ENCODE measurements at places on chromosomes 2 and 18. TPM values are rescaled to one million over a fixed set of nuclear protein-coding genes. Genes with fewer than 3 reads are reported as not detected.
A peak's percentile ranks its signal among the peaks of the same experiment; 100 is the strongest.

DNA sequence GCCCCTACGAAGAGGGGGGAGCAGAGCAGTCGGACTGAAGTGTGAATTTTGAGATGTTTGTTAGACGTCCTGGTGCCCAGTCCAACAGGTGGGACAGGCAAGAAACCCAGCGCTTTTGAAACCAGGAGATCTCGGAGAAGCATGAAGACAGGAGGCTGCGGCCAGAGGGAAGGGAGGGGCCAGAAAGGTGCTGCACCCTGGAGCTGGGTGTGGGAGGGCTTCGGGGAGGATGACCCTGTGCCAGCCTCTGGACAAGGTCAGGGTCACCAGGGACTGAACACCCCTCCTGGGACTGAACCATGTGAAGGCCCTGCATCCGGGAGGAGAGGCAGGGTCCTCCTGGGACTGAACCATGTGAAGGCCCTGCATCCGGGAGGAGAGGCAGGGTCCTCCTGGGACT lies 6.1 kb downstream of the TMEM18 start:
- DNase-seq, result no peak

Gene FIGLA
- polyA plus RNA-seq, result not detected

DNA sequence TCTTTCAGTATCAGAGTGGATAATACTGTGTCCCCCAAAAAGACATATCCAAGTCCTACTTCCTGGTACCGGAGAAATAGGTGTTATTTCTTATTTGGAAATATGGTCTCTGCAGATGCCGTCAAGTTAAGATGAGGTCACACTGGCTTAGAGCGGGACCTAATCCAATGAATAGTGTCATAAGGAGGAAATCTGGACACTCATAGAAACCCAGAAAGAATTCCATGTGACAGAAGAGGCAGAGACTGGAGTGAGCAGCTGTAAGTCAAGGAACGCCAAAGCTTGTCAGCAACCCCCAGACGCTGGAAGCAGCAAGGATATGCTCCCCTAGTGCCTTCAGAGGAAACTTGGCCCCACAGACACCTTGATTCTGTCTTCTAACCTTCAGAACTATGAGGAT lies 69.8 kb downstream of the CCBE1 start:
- DNase-seq, result no peak

GRCh38 chr2:233470011-233470687 lies 96.4 kb downstream of the USP40 start:
- peak; percentile 57 for DNase-seq

DNA sequence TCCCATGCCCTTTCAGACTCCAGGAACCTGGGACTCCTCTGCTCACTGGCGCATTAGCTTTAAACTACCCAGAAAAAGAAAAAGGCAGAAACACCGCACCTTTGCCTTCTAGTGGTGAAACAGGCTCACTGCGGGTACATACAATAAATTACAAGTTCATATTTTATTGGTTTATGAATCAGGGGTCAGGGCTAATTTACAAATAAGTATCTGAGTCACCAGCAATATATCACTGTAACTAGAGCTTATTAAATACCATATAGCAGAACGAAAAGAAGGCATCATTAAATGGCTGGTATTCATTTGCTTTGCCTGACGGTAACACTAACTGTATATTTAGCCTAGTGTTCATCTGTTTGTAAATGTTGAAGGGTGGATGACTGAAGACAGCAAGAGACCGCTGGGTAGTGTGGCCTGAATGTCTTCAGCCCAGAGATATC lies 26.9 kb upstream of the DTNB start:
- peak; percentile 21 for DNase-seq

DNA sequence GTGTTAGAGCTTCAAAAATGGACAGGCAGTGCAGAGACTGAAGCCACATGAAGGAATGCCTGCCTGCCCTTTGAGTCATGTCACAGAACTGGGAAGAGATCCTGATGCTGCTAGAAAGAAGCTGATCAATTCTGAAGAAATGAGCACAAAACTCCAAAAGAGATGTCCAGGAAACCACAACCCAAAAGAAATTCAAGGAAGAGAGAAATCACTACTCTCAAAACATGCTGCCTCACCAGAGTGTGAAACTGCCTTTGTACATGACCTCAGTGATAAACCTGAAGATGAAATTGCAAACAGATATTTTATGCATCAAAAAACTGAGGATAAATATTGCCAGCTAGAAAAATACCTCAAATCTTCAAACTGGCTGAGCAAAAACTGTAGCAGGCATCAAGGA lies 20.5 kb downstream of the USP40 start:
- DNase-seq, result no peak

Gene RIT2
- 1.9 TPM for polyA plus RNA-seq

DNA sequence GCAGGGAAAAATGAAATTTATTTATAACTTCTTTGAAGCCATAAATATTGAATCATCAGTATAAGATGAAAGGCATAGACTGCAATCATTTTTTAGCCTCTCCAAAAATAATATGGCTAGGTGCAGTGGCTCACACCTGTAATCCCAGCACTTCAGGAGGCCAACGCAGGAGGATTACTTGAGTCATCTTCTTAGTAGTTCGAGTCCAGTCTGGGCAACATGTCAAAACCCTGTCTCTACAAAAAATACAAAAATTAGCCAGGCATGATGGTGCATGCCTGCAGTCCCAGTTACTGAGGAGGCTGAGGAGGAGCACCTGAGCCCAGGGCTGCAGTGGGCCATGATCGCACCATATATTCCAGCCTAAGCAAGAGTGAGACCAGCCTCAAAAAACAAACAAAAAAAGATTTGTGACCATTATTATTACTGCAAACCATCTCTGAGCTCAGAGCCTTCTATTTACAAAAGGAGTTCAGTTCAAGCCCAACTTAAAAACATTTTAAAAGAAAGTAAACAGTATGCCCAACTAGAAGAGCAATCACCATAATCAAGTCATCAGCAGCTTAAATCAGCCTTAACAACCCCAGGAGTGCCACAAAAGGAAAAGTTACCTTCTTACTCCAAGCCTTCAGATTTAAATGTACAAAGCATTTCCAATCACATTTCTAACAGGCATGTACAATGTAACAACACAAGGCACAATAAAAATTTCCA lies 37.5 kb downstream of the KCNG3 start:
- DNase-seq, result no peak

GRCh38 chr18:57784034-57784800 lies 18.9 kb downstream of the ATP8B1 start:
- DNase-seq, result no peak

GRCh38 chr2:195646424-195646823 lies 10.6 kb upstream of the SLC39A10 start:
- DNase-seq, result no peak

Gene CCDC85A
- polyA plus RNA-seq, result 1.0 TPM

Gene ZNF2
- polyA plus RNA-seq, result 4.4 TPM

Gene ZNF516
- polyA plus RNA-seq, result 18.4 TPM

Gene LRRTM1
- polyA plus RNA-seq, result 3.1 TPM

GRCh38 chr2:158993721-158994587 lies 25.5 kb downstream of the TANC1 start:
- DNase-seq, result no peak

DNA sequence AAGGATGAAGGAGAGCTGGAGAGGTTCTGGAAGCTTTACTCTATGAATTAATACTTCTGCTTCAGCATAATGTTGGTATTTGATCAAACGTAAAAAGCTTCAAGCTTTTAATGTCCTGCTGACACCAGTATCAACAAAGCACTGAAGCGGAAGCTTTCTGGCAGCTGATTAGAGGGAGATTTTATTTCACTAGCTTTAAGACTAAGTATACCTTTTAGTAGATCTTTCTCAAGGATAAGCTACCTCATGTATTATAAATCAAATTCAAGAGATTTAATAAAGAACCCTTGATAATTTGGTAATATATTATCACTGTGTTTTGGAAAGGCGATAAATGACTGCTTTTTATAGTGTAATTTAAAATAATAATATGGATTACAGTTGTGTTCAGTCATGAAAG lies 128.0 kb upstream of the CD302 start:
- DNase-seq, result no peak

DNA sequence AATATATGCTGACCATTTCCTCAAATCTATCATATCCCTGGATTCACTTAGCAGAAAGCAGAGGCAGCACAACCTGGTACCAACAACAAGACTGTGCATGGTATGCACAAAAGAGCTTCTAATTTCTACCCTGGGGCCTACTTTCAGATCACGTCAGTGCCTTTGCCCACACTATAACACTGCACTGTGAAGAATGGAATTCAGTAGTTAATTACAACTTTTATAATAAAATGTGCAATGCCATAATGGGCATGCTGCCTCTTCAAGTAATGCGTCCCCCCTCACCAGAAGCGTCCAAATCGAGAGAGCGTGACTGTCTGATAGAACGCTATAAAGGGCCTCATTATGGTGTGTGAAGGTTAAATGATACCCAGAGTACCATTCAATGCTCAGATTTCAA lies 328.1 kb upstream of the PKDCC start:
- no peak for DNase-seq

Gene SLC30A3
- polyA plus RNA-seq, result 0.57 TPM

DNA sequence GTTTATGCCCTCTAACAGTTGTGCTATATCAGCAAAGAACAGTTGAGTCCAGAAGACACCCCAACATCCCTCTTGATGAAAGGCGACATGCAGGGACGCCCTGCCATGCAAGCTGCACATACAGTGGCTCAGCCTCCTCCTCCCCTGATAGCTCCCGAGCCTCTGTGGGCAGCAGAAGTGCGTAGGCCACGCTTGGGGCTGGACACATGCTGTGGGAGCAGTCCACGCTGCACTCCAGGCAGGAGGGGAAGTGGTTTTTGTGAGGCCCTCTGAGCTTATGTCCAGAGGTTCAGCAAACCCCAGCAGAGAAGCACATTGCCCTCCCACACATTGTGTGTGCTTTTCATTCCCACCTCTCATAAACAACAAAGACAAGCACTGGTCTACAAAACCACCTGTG lies 162.1 kb downstream of the SEPTIN10 start:
- no peak for DNase-seq

- DNase-seq, result no peak
Observed at GRCh38 chr18:56726906-56727305, 75.7 kb downstream of the WDR7 start.

Gene SEPTIN10
- 67.4 TPM for polyA plus RNA-seq

GRCh38 chr2:233243348-233243747 lies 8.1 kb upstream of the ATG16L1 start:
- DNase-seq, result no peak

DNA sequence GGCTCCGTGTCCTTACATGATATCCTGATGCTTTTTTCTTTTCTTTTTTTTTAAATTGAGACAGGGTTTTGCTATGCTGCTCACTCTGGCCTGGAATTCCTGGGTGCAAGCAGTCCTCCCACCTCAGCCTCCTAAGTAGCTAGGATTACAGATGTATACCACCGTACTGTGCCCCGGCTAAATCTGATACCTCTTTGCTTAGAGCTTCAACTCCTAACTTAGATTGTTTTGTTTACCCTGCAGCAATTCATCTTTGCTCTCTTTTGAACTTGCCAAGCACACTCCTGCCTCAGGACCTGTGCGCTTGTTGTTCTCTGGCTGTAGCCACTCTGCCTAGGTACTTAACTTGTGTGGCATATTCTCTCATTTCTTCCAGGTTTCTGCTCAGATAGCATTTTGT lies 24.5 kb downstream of the RAB10 start:
- DNase-seq, result no peak

GRCh38 chr2:102074152-102074783 lies 68.3 kb upstream of the IL1R1 start:
- no peak for DNase-seq

Gene GDF7
- polyA plus RNA-seq, result 0.13 TPM

GRCh38 chr2:177604271-177605065 lies 211.9 kb downstream of the AGPS start:
- peak; percentile 46 for DNase-seq

GRCh38 chr2:162301151-162301804 lies 17.2 kb downstream of the IFIH1 start:
- peak; percentile 29 for DNase-seq

DNA sequence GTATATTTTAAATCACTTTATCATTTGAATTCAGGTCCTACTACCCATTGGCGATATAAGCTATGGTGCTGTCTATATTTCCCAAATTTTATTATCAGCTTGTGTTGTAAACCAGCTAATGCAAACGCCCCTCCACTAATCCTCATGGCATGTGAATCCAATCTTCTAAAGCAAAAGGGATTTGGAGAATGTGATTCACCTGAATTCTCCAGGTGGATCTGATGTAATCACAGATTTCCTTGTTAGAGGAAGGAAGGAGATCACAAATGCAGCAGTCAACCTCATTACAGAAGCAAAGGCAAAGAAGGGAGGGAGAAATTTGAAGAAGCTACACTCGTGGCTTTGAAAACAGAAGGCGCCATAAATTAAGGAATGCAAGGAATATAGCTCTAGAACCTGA lies 431.1 kb upstream of the CDH19 start:
- DNase-seq, result no peak

GRCh38 chr18:35500113-35500512 lies 2.4 kb upstream of the INO80C start:
- no peak for DNase-seq

GRCh38 chr2:228545748-228546145 lies 364.3 kb upstream of the SPHKAP start:
- DNase-seq, result no peak

DNA sequence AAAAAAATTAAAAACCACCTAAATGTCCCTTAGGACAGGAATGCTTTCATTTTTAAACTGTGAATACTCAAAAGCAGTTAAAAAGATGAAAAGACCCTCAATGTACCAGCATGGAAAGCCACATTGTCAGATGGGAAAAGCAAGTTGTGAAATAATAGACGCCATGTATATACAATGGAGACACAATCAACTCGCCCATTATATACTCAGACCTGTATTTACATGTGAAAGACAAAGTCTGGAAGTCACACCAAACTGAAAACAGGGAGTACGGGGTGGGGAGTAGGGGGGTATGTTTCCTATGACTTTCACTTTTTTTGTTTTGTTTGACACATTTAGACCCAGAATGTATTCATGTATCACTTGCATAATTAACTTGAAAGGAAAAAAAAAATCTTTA lies 75.6 kb downstream of the CELF4 start:
- DNase-seq, result no peak

GRCh38 chr18:31079973-31080372 lies 22.2 kb downstream of the DSC2 start:
- DNase-seq, result no peak

DNA sequence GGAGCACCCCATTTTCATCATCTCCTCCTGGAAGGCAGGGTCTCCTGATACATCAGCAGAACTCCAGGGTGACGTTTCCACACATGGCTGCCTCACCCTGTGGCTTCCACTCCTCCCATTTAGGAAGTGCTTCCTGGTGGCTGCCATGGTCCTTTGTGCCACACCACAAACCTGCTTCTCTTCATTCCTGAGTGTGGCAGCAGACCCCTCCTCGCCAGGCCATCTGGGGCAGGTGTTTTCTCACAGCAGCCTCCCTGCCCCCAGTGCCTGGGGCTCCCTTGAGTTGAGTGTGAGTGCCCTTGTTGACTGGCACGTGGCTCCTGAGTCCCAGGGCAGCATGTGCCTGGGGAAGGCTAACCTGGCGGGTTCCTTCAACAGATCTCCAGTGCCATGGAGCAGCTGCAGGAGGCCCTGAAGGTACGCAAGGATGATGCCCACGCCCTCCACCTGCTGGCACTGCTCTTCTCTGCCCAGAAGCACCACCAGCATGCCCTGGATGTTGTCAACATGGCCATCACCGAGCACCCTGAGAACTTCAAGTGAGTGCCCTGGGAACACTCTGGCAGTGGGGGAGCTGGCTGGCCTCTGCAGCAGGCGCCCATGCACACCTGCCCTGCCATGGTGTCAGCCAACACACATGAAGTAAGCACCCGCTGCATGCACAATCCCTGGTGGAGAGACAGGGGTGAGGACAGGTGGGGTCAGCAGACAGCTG lies 113.4 kb upstream of the MCFD2 start:
- DNase-seq, result no peak

Gene E2F6
- 15.3 TPM for polyA plus RNA-seq

Gene ZSWIM2
- polyA plus RNA-seq, result not detected

Gene SLC9A4
- polyA plus RNA-seq, result 0.04 TPM

Gene RAD51AP2
- polyA plus RNA-seq, result 0.06 TPM

- DNase-seq, result peak; percentile 94
Observed at GRCh38 chr2:46847185-46847710, 68.4 kb downstream of the MCFD2 start.

Data from large intestine (tissue), 12 donors.